ENCODE measurements at places on chromosomes 12 and 14.

DNA sequence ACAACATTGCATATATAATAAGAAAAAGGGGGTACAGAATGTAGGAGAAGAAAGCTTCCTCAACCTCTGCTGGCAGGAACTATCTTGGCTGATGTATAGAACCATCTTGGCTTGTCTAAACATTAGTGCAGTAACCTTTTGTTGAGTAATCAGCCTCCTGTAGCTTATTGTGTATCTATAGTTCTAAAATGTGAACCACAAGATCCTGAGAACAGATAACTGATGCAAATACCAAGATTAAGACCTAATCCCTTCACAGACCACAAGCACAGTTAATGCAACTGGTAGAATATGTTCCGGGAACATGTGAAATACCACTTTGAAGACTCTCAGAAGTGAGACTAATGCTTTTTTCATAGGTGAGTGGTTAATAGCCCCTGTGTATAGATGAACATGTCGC, 50.7 kb upstream of the KCNC2 start:
- no peak for DNase-seq

DNA sequence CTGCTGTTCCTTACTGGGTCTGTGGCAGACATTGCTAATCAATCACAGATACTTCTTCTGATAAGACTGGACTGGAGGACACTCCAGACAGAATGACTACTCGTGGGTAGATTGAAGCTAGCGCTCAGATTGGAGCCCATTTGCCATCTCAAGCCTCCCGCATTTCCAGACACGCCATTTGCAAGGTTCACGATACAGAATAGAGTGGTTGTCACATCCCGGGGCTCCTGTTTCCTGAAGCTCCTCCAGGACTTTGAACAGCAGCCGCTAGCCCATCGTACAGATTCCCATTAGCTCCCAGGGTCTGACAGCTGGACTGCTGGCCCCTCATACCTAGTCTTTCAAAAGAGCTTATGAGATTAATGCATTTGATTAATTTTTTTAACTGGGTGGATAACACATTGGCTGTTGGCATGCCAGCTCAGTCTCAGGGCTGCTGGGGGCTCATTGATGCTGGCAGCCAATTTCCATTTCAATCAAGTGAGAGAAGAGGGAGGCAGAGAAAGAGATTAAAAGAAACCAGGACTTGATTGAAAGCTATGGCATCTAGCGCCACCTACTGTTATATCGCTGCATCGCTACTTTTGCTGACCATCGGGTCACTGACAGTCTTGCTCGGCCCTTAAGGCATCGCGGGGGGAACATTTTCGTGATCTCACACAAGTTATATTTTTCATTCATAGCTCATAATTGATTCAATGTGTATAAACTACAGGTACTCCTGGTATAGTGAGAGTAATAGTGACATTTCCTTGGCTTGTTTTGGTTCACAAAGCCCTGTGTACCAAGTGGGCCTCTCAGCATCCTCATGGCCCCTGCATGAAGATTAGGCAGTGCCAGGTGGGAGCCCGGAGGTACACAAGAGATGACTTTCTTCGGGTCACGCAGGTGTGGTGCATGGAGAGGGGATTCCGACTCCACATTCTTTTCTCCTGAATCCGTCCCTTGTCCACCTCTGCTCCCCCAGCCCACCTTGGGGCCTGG, 78.6 kb downstream of the CCDC60 start:
- peak; percentile 60 for DNase-seq

DNA sequence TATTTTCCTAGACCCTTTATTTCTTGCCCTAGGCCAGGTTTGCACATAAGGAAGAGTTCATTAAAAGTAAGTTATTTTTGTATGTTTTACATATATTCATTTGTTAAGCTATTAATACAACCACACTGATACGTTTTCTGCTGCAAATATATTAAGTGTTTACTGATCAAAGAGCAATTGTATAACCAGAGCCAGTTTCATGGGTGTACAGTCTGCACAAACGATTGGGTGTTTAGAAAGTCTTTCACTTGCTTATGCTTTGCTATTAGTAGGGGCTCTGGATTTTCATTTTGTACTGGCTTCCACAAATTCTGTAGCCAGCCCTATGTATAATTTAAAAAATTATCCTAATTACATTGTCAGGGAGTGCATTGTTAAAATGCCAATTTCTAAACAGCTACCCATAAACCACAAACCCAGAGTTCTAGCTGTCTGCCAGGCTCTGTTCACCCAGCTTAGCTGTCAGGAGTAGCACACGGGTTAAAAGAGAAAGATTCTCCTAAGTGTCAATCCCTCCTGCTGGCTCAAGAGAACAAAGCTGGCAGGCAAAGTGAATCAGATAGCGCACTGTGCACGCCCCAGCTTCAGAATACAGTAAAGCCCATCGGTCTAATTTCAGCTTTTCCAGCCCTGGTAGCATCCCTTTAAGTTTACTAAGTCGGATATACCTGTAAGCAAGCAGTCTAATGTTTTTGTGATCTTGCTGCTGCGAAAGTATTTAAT, 151.0 kb upstream of the LMO3 start:
- no peak for DNase-seq

GRCh38 chr14:51725061-51725460, 73.4 kb downstream of the FRMD6 start:
- DNase-seq: no peak

GRCh38 chr14:95520346-95520745, 3.9 kb upstream of the SYNE3 start:
- no peak for DNase-seq

- DNase-seq: no peak
Measured at GRCh38 chr12:105935981-105936380, 202.8 kb downstream of the NUAK1 start.

GRCh38 chr12:105227879-105228278, 8.1 kb downstream of the APPL2 start:
- no peak for DNase-seq

DNA sequence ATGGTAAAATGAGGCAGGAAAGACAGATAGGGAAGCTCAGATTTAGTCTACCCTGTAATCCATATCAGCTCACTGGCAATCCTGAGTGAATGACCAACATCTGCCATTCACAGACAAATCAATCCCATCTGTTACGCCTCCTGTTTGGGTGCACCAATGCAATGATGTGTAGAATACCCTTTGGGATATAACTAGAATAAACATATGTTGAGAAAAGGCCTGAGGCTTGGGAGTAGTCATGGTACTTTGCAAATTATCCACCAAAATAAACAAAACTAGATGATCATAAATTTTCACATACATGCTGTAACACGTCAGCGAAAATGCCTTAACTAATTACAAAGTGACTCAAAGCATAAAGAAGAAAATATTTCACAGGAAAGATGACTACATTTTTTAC, 78.8 kb downstream of the KCNC2 start:
- DNase-seq: no peak

- DNase-seq: no peak
Measured at GRCh38 chr12:52916216-52916615, 11.3 kb upstream of the KRT8 start.

GRCh38 chr14:63745858-63746425, 18.1 kb upstream of the SGPP1 start:
- DNase-seq: peak; percentile 28

DNA sequence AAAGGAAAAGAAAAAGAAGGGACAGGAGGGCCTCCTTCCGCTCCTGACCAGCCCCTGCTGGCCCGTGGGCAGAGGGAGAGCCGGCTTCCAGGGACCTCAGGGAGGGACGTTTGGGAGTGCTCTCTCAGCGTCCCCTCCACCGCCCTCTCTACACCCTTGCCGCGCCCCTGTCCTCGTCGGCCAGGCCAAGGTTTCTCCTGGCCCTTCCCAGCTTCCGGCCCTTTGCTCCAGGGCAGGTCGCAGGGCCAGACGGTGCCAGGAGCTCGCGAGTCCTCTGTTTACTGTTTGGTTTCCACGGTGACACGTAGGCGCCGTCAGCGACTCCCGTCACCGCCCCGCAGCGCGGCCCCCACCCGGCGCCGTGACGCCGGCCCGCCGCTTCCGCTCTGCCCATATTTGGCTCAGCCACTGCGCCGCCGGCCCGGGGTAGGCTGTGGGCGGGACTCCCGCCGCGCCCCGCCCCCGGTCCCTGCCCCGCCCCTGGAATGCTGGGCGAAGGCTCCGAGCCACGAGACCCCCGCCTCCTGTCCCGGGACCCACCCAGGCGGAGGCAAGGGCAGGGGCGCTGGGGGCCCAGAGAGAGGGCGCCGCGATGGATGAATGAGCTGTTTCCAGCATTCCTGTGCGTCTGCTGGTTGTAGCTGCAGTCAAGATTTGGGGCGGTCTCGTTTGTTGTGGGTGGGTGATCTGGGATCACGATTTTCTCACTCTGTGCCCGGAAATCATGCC, 15.5 kb downstream of the FOS start:
- DNase-seq: peak; percentile 99

DNA sequence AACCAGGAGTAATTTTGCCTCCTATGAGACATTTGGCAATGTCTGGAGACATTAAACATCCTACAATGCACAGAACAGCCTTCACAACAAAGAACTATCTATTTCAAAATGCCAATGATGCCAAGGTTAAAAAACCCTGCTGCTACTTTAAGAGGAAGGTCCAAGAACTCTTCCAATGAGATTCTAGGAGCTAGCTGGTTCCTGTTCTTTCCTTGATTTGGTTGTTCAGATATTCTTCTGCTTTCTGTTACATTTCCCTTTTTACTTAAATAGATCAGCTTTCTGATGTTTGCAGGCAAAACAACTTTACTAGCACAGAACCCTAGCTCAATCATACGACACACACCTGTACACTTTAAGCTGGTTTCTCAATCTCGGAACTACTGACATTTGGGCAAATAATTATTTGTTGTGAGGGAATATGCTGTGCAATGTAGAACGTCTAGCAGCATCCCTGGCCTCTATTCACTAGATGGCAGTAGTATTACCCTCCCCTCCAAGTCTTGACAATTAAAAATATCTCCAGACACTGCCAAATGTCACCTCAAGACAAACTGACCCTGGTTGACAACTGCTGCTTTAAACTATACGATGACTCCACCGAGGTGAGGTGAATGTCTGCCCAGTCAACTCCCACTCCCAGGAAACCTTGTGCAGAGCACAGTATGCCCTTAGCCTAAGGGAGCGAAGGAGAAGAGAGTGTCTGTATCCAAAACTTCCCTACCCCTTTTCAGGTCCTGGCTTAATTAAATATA, 4.4 kb downstream of the BLTP3B start:
- DNase-seq: peak; percentile 30

DNA sequence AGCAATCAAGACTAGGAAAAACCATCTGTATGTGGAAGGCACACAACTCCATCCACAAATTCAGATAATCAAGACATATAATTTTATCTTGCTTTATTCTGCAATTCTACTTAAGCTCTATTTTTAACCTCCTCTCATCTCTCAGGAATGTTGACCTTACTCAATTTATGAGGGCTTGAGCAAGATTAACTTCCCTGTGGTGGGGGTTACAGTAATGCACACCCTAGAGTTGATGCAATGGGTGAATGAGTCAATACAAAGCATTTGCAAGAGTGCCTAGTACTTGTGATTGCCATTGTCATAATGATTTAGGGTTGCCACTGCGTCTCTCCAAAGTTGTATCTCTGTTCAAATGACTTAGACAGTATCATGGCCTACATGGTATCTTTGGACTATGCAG, 1598.4 kb upstream of the TMEM132C start:
- DNase-seq: no peak

DNA sequence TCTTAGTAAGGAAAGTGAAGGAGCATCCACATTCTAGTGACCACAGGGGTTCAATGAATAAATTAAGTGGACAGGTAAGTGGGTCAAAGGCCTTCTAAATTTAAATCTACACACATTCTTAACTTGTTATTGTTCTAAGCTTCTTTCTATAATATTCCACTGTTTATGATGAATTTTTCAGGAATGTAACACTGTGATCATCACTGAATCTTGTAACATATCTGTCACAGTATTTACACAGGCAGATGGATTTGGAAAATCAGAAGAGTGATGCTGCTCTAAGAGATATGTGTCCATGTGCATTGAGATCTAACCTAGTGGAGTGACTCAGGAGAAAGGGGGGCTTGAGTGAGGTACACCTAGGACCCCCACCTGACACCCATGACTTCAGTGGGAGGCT, 115.4 kb upstream of the OVCH1 start:
- no peak for DNase-seq

DNA sequence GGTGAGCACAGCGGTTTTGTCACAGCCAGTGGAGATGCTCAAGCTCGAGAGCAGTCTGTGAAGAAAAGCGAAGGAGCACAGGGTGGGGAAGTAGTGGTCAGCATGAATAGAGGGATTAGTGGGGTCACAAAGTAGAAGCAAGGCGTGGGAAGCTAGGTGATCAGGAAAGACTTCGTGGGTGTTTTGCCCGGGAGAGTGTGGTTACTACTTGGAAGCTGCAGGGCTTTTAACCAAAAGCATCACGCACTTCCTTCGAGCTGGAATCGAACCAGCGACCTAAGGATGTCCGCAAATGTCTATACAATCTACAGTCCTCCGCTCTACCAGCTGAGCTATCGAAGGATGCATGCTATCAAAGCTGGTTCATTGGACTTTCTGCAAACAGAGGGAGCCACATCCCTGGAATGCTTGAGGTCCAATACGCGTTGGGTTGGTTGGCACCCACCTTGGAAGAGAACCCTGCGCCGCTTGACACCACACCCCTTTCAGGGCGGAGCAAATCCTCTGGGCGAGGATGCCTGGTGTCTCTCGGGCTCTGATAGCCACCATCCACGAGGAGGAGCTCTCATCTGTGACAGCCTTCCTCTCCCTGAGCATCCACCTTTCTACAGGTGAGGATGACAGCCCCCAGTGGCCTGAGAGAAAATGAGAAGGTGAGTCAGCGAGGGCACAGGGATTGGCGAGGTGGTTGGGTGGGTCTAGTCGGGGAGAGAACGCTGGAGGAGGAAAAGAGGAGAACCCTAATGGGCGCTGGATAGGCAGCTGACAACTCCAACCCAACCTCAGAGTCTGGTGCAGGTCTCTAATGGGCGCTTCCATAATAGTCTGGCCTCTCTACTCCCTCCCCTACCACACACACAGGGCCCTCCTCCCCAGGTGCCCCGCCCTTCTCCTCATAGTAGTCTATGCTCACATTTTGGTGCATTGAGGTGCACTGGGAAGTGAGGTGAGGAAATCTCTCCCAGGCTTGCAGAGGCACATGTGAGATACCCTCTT, 16.0 kb upstream of the OR6S1 start:
- no peak for DNase-seq

DNA sequence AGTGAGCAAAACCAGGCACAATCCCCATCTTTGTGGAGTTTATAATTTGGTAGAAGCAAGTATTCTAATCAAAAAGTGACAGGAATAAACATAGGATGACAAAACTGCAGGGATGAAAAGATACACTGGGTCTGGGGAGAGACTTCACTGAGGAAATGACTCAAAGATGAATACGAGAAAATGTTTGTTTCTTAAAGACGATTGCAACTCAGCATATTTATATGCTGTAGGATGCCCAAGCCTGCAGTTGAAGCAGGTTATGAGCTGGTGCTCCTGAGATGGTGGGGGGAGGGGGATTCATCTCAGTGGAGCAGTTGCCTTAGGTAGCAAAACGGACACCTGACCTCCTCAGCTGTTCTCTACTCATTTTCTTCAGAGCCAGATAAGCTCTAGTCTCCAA, 13.4 kb upstream of the SLC38A4 start:
- no peak for DNase-seq

GRCh38 chr12:55842681-55843429, at the start of gene MMP19:
Gene MMP19 (minus strand): TSS chr12:55842936. CDS start chr12:55842830, 106 bp downstream.
- DNase-seq: peak; percentile 73

- peak; percentile 90 for DNase-seq
Measured at GRCh38 chr14:34873589-34874385, 1.4 kb downstream of the BAZ1A start.
